Activated CD8-positive, alpha-beta memory T cell treated with anti-CD3 and anti-CD28 coated beads, Interleukin-2, amount 50 U/mL, for 48 hours (primary cell): ENCODE measurements at places on chromosomes 3 and 15.

GRCh38 chr3:40782111-40782721, 257.5 kb downstream of the ZNF621 start:
- no peak for DNase-seq

GRCh38 chr3:42179110-42179725, 86.8 kb downstream of the CCK start:
- no peak for DNase-seq

DNA sequence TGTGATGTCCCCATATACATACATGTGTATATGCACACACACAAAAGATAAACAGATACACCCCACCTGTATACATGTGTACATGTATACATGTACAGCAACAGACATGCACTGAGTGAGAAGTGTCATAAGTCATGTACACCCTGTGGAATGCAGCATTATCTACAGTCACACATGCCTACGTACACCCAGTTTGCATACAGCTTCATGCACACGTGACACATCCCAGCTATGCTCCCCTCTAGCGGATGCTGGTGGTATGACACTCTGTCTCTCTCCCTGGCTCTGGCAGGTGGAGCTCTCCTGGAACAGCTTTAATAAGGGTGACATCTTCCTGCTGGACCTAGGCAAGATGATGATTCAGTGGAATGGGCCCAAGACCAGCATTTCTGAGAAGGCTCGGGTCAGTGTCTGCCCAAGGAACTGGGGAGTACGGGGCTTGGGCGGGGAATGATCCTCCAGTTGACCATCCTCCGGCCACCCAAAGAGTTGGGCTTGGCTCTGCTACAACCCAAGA, 6.3 kb downstream of the VILL start:
- DNase-seq: peak; percentile 93

- no peak for DNase-seq
Measured at GRCh38 chr15:39156166-39156565, 424.7 kb upstream of the THBS1 start.

DNA sequence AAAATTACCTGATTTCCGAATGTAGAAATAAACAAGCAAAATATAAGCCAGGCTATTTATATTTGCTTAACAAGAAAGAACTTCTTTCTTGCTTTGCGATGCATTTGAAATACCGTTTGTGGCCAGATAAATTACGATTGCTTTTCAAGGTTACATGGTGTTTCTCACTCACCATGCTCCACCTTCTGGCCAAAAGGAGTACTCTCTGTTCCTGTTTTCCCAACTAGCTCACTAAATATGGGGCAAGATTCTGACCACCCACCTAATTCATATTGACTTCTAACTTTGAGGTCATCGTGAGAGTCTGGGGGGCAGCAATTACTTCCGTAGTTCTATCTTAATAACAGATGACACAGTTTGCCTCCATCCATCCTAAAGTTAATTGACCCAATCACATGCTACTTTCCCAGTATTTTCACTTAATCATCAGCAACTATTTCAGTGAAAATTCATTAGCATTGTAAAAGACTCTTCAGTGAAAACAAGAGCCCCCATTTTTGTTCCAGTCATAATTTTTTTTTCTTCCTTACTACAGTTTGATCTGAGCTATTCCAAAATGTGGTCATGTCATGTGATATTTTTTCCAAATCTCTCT, 25.9 kb downstream of the ACP3 start:
- DNase-seq: no peak

- DNase-seq: no peak
Measured at GRCh38 chr3:139694542-139694941, 16.8 kb upstream of the NMNAT3 start.

DNA sequence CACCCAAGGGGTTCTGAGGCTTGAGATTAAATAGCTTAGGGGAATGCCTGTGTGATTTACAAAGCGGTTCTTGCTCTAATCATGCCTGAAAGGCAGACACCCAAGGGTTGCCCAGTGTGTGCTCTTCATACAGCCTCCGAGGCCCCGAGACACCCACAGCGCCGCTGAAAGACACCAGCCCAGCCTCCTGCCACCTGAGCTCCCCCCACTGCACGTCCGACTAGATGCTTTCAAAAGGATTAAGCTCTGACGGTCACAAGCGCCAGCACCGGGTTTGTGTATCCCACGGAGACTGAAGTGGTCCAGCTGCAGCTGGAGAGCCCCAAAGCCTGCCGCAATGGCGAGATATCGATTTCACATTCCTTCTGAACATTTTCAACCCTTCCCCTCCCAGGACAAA, 50.3 kb downstream of the SPATA12 start:
- DNase-seq: no peak

DNA sequence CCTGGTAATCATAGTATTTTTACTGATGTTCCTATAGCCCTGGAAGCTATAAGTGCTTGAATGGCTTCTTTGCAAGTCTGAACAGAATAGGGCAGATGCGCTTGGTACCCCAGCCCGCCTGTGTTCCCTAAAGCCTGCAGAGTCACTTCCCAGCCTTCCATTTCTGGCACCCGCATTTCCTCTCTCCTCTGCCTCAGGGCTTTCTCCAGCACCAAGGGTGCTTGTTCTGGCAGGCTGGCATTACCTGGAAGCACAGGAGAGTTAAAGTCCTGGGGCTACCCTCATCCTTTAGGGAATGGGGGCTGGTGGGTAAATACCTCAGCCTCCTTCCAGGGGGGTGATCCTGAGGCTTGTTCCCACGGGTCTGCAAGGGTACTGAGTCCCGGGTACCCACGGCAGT, 7.4 kb upstream of the CHRNA3 start:
- DNase-seq: no peak

DNA sequence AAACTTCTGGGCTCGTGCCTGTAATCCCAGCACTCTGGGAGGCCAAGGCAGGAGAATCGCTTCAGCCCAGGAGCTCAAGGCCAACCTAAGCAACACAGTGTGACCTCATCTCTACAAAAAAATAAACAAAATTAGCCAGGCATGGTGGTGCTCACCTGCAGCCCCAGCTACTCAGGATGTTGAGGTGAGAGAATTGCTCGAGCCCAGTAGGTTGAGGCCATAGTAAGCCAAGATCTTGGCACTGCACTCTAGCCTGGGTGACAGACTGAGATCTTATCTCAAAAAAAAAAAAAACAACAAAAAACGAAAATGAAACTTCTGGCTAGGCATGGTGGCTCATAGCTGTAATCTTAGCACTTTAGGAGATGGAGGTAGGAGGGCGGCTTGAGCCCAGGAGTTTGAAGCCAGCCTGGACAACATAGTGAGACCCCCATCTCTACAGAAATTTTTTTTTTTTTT, 53.7 kb downstream of the PIK3CB start:
- no peak for DNase-seq

GRCh38 chr3:121809249-121809648, 25.6 kb downstream of the IQCB1 start:
- DNase-seq: no peak

DNA sequence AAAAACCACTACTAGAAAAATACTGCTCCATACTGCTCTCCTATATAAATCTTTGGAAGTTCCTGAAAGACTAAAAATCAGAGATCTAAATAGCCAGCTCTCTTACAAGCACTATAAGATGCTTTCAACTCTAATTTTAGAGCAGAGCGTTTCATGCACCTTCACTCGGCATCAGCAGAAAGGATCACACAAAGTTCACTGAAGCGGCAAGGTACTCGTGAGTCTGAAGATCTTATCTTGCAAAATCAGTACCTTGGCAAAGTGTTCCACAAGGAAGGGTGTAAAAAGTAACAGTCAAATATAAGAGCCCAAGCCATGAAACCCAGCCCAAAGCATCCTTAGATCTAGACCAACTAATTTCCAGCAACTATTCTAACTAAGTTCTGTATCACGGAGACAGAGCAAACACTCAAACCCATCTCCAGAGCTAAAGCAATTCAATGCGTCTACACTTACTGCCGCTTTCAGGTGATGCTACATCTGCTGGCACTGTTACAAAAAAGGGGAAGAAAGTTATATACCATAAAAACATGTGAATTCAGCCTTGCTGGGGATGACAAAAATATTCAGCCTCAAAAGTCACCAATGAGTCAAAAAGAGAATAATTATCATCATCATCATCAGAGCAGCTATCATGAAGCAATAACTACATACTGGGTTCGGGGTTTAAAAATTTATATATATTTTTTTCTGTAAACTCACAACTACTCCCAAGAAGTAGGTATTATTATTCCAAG, 16.3 kb downstream of the VPS39 start:
- no peak for DNase-seq

DNA sequence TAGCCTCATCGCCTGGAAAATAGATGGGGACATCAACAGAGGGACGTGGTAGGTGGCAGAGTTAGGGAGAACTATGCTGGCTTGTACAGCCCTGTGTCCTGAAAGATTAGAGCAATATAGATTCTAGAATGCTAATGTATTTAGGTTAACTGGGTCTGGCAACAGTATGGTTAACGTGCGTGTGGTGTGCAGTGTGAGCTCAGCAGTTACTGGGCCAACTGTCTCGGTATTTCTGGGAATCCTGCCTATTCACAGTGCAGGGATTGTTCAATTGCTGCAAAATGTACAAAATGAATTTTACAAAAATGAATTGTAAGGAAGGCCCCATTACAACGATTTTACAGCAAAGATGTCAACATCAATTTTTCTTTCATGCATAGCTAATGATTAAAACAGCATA, 20.6 kb downstream of the MEIS2 start:
- no peak for DNase-seq

DNA sequence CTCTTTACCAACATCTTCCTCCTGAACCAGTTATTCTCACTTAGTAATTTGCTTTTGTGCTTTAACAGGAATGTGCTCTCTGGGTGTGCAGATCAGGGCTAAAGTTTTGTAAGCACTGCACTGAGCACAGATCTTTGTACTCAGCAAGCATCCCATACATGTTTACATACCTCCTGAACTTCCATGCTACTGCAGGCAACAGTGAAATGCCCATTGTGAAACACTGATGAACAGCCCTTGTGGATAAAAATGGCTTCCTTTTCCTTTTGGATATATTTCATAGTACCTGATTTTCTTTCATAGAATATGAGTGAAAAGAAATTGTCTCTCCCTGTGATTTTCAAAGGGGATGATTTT, 855.9 kb downstream of the MCTP2 start:
- no peak for DNase-seq

- DNase-seq: no peak
Measured at GRCh38 chr15:28985316-28985645, 99.5 kb downstream of the APBA2 start.

GRCh38 chr15:59299929-59300617, 72.6 kb downstream of the MYO1E start:
- peak; percentile 72 for DNase-seq

- DNase-seq: no peak
Measured at GRCh38 chr3:45789235-45789812, 7.0 kb downstream of the SLC6A20 start.

DNA sequence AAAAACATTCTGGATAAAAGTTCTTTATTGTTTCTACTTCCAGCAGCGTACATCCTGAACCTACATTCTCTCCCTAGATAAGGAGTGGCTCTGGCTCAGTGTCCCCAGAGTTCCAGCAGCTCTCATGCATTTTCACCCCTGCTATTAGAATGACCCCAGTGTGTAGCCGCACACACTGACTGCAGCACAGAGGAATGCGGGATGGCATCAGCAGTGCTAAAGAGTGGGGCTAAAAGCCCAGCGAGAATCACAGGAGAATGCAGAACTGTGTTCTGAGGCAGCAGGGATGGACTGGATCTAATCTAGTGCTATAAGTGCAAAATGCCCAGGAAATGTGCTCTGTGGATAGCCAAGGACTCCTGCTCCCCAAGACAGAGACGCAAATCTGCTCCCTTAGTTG, 66.4 kb upstream of the TJP1 start:
- DNase-seq: no peak

DNA sequence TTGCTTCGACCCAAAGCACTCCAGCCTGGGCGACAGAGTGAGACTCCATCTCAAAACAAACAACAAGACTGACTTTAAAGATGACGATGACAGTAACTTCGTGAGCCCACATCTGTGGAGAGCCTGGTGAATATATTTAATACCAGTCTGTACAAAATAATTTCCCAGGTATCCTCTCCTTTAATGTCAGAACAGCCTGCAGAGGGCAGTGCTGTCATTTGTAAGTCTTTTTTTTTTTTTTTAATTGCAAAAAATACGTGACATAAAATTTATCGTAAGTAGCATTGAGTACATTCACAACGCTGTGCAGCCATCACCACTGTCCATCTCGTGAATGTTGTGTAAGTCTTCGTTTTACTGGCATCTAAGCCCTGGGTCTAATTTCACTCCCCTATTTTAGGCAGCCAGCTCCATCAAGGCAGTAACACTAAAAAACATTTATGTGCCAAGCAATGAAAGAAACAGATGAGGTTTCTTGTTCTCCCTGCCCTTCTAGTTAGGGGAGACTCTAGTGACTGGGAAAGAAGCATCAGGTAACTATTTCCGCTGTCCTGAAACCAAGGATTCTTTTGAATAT, 1.4 kb downstream of the HTD2 start:
- no peak for DNase-seq

DNA sequence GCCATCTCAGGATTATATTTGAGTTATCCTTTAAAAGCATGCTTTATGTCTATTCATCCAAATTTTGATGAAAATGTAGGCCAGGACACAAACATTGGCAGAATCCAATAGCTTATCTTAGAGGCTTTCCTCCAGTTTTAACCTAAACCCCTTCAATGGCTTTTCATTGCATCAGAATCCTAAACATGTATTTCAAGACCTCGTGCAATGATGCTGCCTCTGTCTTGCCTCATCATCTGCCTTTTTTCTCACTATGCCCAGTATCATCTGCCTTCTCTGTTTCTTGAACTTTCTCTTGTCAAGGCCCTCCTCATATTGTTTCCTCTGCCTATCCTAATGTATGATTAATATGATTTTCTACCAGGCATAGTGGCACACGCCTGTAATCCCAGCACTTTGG, 76.1 kb upstream of the MAP4 start:
- no peak for DNase-seq

- DNase-seq: no peak
Measured at GRCh38 chr15:60568914-60569391, 90.0 kb upstream of the ICE2 start.

DNA sequence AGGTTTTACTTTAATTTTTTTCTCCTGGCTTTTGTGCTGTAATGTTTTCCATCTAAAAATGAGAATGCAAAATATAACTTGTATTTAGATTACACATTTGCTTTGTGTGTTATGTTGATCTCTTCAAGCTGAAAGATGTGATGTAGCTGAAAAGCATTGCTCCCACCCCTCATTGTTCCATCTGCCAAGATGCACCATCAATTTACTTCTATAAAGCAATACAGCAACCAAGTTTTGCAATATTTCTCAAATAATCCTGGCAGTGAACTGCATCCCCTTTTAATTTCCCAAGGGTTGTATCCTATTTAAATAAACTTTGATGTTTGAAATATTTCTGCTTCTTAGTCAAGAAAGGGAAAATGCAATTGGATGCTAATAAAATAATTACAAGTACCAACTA, 52.6 kb upstream of the DUT start:
- DNase-seq: no peak

DNA sequence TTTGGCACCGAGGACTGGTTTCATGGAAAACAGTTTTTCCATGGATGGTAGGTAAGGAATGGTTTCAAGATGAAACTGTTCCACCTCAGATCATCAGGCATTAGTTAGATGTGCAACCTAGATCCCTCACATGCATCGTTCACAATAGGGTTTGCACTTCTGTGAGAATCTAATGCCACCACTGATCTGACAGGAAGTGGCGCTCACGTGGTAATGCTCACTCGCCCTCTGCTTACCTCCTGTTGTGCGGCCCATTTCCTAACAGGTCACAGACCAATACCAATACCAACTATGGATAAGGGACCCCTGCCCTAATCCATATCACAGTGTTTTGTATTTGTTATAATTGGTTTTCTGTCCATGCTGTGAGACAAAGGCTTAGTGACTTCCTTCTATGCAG, 58.9 kb downstream of the SLMAP start:
- no peak for DNase-seq

- DNase-seq: no peak
Measured at GRCh38 chr3:197297002-197297401, 1.4 kb downstream of the DLG1 start.

- DNase-seq: no peak
Measured at GRCh38 chr3:25427155-25427554, 908 bp upstream of the RARB start.
